Activated CD8-positive, alpha-beta memory T cell treated with anti-CD3 and anti-CD28 coated beads, Interleukin-2, amount 10 ng/mL, durations not matched to agents 7 days and 5 days (primary cell): ENCODE measurements at places on chromosomes 4 and X. TPM values are rescaled to one million over a fixed set of nuclear protein-coding genes. Genes with fewer than 3 reads are reported as not detected.

Gene KIAA1210
- total RNA-seq, result not detected

DNA sequence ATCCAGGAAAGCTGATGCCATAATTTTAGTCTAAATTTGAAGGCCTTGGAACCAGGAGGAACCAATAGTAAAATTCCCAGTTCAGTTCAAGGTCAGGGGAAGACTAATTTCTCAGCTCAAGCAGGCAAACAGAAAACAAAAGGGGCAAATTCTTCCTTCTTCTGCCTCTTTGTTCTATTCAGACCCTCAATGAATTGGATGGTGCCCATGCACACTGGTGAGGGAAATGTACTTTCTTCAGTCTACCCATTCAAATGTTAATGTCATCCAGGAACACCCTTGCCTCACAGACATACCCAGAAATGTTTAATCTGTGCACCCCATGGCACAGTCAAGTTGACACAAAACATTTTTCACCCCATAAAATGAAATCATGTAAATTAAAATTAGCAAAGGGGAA, 1851.2 kb upstream of the ADGRL3 start:
- no peak overlapping the region for H3K4me3 ChIP-seq
- H3K27ac ChIP-seq, result no peak overlapping the region
- no peaks in the 10 kb centered on the region for H3K27me3 ChIP-seq
- H3K4me1 ChIP-seq, result no peaks in the 10 kb centered on the region
- no peaks in the 10 kb centered on the region for H3K36me3 ChIP-seq

DNA sequence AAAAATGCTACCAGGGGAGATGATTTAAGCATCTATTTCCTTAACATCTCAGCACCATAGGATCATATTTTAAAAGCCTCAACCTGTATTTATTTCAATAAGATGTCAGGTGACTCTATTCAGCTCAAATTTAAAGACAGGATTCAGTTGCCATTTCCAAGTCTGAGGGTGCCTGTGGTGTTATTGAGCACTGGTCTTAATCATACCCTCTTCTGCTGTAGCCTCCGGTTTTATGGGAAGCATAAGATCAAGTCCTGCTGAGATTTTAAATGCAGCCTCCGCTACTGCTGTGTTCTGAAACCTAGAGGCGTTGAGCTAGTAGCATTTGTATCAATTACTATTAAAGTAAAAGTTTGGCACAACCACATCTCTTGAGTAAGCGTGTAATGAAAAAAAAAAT, 185.7 kb upstream of the NWD2 start:
- H3K4me1 ChIP-seq, result no peaks in the 10 kb centered on the region
- DNase-seq, result no peak
- H3K27ac ChIP-seq, result no peak overlapping the region
- no peaks in the 10 kb centered on the region for H3K27me3 ChIP-seq

DNA sequence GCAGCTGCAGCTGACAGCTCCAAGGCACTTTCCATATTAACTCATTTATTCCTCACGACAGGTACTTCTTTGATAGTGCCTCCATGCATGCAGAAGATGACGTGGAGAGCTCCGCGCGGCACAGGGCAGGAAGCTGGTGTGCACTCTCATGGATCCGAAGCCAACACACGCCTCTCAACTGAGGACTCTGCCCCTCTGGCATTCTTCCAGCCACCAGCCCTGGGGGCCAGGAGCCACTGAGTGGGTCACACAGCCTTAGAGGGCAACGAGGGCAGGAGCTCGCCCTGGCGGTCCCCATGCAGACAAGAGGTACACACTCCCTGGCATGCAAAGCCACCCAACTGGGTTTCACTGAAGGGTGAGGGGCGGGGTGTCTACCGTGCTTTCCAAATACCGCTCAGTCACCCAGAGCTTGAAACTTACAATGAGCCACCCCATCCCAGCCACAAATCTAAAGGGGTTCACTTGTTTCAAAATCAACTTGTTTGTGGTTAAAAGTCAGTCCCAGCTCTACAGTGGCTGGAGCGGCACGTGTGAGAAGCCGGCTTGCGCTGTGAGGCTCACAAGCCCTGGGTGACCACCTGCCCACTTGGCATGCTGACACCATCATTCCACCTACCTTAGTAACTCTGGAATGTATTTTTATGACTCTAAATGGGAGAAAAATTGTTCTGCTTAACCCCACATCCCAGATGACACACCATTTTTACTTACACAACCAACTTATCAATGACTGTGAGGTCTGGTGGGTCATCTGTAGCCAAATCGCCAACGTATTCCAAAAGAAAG, 16.2 kb downstream of the NOP14 start:
- peaks cover 62% of the 10 kb centered on the region for H3K36me3 ChIP-seq
- peaks cover 32% of the 10 kb centered on the region for H3K4me1 ChIP-seq
- H3K27me3 ChIP-seq, result no peaks in the 10 kb centered on the region

Gene GLA
- 60.4 TPM for total RNA-seq
